ENCODE measurements at places on chromosomes 12 and 14.

DNA sequence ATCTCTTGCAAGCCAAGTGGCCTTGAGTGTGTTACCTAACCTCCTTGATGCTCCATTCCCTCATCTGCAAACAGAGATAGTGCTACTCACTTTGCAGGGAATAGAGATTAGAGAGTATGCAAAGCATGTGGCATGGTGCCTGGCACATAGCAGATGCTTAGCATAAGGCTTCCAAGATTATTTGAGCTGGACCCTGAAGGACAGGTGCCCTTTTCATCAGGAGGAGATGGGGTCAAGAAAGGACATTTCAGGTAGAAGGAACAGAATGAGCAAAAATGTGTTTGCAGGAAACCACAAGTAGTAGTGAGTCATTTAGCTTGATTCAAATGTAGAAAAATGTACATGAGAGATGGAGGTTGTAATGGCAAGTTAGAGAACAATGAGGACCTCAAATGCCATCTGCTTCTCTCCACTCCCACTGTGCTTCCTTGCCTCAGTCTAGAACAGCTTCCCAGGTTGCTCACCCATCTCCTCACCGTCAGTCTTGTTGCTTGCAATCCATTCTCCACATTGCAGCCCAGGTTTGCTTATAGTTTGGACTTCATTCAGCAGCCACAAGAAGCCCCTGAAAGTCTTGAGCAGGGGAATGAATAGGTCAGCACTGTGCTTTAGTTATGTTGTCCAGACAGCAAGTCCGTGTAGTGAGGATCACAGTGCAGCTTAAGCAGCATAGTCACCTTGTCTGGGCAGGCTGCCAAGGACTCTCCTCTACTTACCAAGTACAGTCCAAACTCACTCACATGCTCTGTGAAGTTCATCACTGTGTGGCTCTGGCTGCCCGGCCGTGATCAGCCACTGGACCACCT, 536.3 kb upstream of the CCDC196 start:
- DNase-seq, result no peak

- DNase-seq, result peak; percentile 70
These were observed 1.3 kb upstream of the NCOR2 start for GRCh38 chr12:124568431-124569374.

DNA sequence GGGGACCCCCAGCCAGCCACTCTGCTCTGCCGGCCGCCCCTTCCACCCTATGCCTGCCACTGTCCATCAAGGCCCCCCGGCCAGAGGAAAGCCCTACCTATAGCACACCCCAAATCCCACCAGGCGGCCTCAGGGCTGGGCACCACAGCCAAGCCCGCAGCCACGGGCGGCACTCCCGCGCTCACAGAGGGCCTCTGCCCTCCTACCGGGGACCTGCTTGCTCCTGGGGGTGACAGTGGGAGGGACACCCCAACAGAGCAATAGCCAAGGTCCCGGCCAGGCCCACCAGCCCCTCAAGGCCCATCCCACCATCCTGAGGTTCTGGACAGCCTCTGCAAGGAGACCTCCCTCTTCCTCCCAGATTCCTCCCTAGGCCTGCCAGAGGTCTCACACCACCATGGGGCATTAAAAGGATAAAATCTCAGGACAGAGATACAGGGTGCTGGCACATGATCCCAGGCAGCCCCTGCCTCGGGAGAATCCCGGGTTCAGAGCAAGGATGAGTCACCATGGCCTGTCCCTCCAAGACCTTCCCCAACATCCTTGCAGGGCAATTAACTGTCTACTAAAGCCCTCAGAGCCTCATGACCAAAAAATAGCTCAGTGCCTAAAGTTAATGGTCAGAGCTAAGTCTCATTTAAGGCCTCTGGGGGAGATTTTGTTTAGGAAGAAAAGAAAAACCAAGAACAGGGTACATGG, 17.1 kb downstream of the CCDC85C start:
- no peak for DNase-seq

GRCh38 chr14:75418850-75419768, 8.7 kb upstream of the JDP2 start:
- no peak for DNase-seq

DNA sequence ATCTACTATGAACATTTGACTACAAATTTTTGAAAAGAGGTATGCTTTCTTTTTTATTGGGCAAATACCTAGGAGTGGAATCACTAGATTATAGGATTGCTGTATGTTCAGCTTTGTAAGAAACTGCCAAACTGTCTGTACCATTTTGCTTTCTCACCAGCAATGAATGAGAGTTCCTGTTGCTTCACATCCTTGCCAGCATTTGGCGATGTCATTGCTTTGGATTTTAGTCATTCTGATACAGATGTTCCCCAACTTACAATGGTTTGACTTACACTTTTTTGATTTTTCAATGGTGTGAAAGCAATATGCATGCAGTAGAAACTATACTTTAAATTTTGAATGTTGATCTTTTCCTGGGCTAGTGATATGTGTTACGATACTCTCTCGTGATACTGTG, 328.7 kb downstream of the RAD51B start:
- DNase-seq, result no peak

DNA sequence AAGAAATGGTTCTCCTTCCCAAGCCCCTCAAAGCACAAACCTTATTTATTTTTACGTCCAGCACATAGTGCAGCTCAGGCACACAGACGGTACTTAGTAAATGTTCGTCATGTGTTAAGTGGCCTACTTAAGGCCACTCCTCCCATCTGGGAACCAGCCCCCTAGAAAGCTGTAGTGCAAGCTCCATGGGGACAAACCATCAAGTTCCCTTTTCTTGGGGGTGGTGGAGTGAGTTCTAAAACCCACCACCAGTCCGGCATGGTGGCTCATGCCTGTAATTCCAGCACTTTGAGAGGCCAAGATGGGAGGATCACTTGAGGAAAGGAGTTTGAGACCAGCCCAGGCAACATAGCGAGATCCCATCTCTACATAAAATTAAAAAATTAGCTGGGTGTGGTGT, 49.4 kb downstream of the PITPNM2 start:
- DNase-seq, result no peak

- no peak for DNase-seq
These were observed 128.2 kb downstream of the TMEM117 start for GRCh38 chr12:43964033-43964432.

GRCh38 chr12:116642683-116643082, 83.5 kb downstream of the MAP1LC3B2 start:
- DNase-seq, result no peak

- no peak for DNase-seq
These were observed 2.7 kb downstream of the BTBD7 start for GRCh38 chr14:93329965-93330608.

- DNase-seq, result peak; percentile 59
These were observed 10.8 kb downstream of the DIP2B start for GRCh38 chr12:50515587-50515986.

- no peak for DNase-seq
These were observed 75.9 kb downstream of the CCDC88C start for GRCh38 chr14:91341751-91342154.

GRCh38 chr12:20497707-20498106, 129.4 kb downstream of the PDE3A start:
- DNase-seq, result no peak

DNA sequence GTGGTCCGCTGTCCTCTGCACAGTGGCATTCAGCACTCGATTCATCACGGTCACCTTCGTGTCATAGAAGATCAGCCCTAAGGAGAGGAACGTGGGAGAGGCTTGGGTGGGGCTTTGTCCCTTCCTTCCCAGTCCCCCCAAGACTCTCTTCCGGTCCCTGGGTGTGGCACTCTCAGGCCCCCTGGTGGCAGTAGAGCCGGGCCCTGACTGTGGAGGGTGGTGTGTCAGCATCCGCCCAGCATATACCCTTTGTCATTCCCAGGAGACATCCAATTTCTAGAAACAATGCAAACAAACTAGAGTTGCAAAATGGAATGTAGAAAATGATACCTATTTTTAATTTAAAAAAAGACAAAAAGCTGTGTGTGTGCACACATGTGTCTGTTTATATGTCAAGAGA, 45.0 kb downstream of the TRAFD1 start:
- no peak for DNase-seq

DNA sequence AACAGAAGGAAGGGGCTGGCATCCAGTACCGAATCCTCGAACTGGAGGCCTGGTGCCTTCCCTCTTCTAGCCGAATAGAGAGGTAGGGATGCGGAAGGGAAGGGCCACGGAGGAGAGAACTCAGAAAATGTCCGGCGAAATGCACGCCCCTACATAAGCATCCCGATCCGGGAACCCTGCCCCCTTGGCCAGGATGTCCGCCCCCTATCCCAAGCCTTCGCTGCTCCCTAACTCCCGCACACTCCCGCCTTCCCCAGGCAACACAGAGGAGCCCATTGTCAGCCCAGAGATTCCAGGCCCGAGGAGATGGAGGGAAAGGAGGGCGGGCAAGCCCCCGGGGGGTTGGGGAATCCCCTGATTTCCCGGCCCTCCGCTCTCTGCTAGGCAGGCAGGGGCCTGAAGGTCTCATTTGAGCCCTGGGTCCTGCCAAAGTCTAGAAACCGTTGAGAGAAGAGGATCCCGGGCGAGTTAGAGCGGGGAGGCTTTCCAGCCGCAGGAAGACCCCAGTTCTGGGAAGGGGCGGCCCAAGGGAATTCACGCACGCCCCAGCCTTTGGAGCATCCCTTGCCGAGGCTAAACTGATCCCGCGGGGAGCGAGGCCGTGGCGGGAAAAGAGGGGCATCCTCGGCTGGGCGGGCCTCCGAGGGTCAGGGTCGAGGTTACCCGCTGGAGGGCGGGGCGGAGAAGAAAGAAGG, 569 bp upstream of the ARHGEF40 start:
- DNase-seq, result peak; percentile 77

DNA sequence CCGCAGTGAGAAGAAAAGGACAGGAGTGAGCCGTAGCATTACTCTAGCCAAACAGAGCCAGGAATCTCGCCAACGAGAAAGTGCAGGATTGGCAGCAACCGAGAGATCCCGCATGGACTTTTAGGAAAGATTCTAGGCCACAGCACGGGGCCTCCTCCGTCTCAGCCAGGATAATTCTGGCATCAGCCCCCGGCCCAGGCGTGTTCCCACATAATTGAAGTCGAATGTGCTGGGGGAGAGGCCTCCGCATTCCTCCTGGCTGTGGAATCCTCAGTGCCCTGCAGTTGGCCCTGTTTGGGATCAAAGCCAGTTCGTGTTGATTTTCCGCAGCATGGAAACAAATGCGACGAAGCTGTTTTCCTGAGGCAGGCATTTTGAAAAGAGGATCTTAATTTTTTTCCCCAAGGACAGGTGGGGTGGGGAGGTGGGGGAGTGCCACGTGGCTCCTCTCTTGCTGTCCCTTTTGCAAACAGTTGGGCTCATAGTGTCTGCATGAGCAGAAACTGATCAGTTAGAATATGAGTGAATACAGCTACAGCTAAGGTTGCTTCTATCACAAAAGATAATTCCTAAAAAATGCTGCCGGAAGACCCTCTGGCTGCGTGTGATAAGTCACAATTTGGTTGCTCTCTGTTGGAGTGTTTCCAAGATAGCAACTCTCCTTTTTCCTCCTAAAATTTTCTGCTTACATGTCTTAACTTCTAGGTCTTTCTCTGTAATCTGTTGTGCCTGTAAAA, 37.3 kb upstream of the ATXN2 start:
- peak; percentile 67 for DNase-seq

GRCh38 chr12:47820631-47821345, 1.1 kb upstream of the HDAC7 start:
- DNase-seq, result no peak

- no peak for DNase-seq
These were observed 7.8 kb upstream of the SERPINA9 start for GRCh38 chr14:94483729-94484275.

DNA sequence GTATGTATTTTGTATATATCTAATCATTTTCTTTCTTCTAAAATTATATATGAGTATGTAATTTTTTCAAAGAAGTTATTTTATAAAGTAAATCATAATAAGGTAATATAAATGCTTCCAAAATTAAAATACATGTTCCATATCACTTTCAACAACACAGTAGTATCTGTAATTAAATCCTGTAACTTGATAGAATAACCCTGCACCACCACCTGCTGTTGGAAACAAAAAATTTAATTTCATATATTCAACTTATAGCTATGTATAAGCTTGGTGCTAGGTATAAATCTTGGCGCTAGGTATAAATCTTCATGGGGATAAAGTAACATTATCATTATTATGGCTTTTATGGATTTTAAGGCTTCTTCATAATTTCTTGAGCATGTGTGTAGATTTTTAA, 149.7 kb upstream of the DCN start:
- no peak for DNase-seq

GRCh38 chr12:2581293-2582045, 213.3 kb upstream of the FKBP4 start:
- no peak for DNase-seq

DNA sequence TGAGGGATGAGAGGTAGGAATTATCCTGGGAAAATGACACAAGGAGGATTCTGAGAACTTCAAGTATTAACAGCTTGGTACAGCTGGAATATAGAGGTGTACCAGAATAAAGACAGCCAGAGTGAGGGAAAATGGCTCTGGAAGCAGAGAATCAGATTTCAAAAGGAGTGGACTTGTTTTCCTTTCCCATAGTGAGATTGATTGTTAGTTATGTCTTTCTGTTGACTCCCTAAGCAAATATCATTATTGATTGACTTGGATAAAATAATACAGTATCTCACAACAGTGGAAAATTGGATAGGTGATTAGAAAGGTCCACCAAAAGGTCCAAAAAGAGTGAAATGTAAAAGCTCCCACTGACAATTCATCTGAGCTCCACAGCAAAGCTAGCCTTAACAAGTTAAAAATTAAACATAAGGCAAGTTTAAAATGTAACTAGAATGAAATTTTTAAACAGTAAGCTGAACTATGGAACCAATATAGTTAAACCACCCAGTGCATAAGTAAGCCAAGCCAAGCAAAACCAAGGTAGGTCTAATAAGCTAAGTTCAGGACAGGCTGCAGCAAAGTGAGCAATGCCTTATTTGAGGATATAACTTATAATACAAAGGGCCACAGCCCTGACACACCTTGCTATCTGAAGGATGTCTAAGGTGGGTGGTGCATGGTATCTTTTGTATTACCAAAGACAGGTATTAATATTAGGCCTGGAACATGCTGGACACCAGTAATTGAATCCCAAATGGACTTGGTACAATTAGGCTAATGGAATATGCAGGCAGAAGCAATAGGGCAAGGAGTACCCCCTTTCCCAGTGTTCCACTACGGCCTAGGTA, 21.8 kb downstream of the ENTPD5 start:
- DNase-seq, result no peak

DNA sequence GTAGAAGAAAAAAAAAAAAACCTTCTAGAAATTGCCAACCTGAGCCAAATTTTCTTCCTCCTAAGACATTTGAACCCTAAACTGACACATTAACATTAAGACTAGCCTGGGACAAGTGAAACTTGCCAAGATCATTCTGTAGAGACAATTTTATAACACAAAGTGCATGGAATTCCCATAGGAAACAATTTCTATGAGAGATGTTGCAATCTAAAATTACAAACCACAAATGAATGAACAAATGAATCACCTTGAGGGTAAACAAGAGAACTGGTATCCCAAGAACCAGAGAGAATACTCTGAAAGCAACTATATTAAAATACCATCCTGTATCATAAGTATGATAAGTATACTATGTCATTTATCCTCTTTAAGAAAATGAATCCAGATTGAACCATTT, 165.3 kb downstream of the DICER1 start:
- DNase-seq, result no peak

GRCh38 chr12:94570161-94570560, 80.2 kb downstream of the TMCC3 start:
- DNase-seq, result no peak

Measured in Ammon's horn (tissue), 1 donor.